ENCODE measurements at places on chromosomes 11 and 22. TPM values are rescaled to one million over a fixed set of nuclear protein-coding genes. Genes with fewer than 3 reads are reported as not detected.

TMEM132A gene
- 32.9 TPM for total RNA-seq

- DNase-seq, result no peak
Observed at GRCh38 chr11:84950569-84951270, 676.4 kb downstream of the DLG2 start.

DNA sequence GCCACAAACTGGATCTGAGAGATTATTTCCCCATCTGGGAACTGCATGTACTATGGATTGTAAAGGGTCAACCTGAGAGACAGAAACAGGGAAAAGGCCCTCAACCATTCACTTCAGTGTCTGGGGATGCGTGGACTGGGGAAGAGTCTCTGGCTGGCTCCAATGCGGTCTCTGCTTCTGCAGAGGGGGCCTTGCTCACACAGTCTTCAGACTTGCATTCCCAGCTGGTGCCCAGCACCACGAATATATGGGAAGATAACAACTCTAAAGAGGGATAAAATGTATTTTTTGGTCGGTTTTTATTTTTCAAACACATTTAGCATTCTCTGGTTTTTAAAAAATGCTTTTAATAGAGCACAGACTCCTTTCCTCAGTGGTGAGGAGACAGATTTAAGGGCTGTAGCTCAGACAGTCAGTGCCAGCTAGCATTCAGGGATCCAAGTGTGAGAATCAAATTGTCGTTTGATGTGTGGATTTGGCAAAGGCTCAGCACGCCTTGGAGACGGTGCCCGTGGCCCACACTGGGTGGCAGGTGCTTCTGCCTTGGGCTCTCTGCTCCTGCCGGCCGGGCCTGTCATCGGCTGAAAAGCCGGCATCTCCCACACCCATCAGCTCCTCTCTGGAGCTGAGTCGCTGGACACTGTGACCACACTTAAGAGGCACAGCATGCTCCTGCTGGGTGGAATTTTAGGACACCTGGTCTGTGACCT is 8.0 kb upstream of the EFCAB6 start:
- DNase-seq, result no peak

DNA sequence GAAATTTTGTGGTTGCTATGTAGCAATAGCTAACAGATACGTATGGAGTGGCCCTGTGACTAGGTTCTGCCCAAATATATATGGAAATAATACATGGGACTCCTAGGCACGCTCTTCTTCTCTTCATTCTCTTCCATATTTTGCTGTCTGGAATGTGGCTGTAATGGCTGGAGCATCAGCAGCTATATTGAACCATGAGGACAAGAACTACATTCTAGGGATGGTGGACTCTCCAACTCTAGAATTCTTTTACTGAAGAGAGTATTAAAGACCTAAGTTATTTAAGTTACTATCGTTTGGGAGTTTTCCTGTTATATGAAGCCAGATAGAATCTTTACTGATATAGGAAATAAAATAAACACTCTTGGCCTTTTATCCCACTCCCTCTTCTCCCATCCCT is 7.5 kb upstream of the NELL1 start:
- no peak for DNase-seq

- DNase-seq, result no peak
Observed at GRCh38 chr11:47387944-47388696, 9.8 kb upstream of the SPI1 start.

DNA sequence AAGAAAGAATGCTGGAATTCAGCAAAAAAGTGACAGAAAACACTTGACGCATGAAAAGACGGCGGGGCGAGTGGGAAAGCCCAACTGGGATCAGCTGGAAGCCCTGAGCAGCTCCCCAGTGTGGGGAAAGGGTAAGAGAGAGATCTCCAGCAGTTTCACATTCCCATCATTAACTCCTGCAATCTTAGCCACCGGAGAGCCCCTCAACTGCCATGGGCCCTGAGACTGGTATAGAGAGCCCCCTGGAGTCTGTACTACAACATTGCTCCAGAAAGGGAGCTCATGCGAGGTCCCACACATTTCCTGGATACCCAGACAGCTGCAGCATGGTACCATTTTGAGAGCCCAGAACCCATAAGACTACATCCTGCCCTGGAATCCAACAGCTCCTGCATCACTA is 31.1 kb downstream of the MRGPRX4 start:
- peak; percentile 31 for DNase-seq

OR8H3 gene
- total RNA-seq, result not detected

DNA sequence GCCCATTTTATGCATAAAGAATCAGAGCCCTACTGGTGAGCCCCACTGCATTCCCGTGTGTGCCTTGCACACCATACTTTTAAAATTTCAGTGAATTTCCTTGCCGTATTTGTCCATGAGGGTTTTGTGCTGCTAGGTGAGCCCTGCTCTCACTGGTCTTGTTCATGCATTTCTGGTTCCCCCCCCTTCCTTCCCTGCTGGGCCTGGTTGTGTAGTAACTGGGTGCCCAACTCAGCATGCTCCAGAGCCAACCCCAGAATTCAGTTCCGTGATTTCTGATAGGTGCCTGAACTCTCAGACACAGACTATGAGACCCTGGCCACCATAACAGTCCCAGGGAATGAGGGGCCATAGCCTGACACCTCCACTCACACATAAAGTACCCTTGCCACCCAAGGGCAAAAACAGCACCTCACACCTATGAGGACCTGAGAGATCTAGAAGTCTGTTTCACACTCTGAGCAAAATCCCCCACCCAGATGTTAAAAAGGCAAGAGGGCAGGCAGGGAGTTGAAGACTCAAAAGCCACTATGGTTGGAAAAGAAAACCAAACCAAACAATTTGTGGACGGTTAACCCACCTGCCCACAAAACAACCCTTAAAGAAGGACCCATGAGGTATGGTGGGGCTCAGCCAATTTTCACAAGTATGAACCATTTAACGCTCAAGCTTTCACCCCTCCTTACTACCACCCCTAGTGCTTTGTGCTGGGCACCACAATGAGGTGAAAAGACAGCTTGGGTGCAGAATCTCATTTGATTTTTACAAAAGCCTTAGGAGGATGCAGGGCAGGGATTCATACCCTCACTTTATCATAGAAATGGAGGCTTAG is 16.8 kb upstream of the IL10RA start:
- DNase-seq, result no peak

All from HepG2 (cell line).